NCI-H187 (cell line): ENCODE measurements at places on chromosomes 6 and 20.
A peak's percentile ranks its signal among the peaks of the same experiment; 100 is the strongest.

- no peak for DNase-seq
Measured at GRCh38 chr20:14374196-14374595, 36.8 kb upstream of the FLRT3 start.

DNA sequence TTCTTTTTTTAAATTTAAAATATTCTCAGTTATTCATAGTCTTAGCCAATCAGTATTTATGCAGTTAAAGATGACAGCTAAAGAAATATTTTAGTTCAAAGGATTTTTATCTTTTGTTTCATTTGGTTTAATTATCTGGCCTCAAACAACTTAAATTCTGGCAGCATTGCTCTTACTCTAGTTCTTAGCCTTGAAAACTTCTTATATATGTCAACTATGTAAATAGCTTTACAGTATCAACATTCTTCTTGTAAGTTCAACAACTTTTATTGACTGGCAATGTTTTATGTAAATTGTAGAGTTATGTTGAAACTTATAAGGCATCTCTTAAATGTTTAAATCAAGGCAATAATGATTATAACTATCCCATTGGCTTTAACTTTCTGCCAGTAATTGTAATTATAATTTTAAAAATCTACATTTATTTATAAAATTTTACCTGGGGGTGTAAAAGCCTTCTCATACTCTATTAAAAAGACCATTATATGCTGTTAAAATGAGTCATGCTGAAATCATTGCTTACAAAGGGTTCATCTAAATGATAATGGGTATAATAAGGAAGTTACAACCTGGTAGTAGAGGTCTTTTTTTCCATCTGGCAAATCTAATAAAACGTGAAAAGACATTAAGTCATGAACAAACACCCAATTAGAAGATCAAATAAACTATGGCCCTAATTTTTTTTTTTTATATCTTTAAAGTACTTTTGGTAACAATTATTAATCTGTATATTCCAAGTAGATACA, 45.8 kb upstream of the FAM184A start:
- no peak for DNase-seq

DNA sequence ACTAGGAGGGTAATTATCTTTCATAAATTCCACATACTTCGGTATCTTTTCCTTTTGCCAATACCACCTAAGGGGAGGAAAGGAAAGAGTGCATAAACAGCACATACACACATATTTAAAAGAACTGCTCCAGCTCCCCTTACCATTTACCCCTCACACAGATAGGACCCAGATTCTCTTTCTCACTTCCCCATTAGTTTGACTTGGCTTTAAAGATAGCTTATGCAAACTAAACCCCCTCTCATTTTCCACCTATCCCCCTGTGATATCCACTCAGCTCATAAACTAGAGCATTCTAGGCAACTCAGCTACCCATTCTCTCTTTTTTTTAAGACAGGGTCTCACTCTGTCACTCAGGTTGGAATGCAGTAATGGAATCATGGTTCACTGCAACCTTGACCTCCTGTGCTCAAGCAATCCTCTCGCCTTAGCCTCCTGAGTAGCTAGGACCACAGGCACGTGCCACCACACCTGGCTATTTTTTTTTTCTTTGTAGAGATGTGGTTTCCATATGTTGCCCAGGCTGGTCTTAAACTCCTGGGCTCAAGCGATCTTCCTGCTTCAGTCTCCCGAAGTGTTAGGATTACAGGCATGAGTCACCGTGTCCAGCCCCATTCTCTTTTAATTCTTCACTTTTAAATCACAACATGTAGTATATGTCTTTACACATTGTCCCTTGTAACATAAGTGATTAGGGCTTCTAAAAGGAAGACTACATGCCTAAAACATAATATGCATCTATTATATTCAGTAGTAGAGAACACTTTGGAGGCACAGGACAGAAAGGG, 4.0 kb downstream of the FUCA2 start:
- no peak for DNase-seq

DNA sequence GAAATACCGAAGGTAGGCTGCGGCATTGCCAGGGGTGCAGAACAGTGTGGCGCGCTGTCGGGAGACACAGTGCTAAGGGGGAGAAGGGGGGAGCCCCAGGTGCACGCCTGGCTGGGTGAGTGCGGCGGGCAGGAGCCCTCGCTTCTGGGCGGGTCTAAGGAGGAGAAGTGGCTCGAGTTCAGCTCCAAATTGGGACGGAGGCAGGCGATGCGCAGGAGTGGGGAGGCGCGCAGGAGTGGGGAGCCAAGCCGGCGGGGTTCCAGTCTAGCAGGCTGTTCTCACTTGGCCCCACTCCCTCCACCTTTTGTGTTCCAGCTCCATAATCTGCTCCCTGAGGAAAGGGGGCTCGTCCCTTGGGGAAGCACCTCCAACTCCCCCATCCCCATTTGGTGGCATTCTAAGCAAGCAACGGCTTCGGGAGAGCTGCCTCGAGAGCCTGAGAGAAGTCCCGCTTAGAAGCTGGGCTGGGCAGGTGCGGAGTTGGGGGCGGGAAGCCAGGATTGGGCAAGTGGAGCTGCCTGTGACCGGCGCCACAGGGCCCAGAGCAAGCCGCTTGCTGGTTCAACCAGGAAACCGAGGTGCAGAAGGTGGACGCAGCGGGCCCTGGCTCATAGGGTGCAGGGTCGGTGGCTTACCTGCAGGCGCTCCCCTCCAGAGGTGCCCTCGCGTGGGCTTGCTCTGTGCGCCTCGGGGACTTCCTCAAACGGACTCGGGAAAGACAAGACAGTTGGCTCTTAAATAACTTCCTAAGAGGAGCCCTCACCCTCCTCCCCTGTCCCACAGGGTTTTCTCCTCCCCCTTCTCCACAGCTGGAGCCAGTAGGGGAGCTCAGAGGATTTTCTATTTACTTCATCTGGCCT, at the start of gene F13A1:
TSS of gene F13A1 (minus strand) at position 711 of the 860 bp plus-strand sequence. CDS start 1,998 bp downstream, outside the sequence.
- DNase-seq = no peak

- DNase-seq = no peak
Measured at GRCh38 chr6:169188051-169188470, 65.6 kb downstream of the THBS2 start.

DNA sequence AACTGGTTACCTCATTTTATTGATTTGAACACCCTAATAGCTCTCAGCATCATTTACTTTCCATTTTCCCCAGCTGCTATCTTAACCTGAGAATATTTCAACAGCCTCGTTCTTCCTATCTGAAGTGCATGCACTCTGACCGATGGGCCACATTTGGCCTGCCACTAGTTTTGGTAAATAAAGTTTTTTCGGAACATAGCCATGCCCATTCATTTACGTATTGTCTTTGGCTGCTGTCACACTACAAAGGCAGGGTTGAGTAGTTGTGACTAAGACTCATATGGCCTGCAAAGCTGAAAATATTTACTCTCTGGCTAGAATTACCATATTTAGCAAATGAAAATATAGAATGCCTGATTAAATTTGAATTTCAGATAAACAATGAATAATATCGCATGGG, 10.8 kb downstream of the ADGRF4 start:
- DNase-seq = no peak

DNA sequence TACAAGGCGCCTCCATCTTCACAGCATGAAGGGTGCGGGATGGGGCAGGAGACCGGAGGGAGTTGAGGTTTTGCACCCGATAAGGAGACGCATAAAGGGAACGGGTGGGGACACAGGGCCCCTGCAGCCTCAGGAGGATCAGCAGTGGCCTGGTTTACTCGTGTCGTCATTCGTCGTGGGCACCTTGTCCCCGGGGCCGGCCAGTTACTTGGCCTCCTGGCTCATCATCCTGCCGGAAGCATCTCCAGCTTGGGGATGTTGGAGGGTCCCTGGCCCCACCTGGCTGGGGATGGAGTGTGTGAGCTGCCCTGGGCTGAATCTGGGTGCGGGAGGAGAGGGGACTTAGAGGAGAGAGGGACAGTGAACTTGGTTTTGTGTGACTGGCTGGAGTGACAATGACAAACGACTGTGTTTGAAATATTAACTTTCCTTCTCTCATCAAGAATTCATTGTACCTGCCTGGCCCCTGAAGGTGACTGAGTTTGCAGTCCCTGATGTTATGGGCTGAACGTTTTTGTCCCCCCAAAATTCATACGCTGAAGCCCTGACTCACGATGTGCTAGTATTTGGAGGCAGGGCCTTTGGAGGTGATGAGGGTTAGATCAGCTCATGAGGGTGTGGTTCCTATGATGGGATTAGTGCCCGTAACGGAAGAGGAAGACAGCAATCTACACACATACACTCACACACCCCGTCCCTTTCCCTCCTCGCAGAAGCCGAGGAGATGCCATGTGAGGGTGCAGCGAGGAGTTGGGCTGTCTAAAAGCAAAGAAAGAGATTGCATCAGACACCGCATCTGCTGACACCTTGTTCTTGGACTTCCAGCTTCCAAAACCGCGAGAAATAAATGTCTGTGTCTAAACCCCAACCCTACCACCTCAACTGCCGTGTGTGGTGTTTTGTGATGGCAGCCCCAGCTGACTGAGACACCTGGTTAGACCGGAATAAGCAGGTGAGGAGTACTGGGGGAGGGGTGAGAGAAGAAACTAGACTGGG, 65.0 kb upstream of the MAP3K4 start:
- DNase-seq = no peak

DNA sequence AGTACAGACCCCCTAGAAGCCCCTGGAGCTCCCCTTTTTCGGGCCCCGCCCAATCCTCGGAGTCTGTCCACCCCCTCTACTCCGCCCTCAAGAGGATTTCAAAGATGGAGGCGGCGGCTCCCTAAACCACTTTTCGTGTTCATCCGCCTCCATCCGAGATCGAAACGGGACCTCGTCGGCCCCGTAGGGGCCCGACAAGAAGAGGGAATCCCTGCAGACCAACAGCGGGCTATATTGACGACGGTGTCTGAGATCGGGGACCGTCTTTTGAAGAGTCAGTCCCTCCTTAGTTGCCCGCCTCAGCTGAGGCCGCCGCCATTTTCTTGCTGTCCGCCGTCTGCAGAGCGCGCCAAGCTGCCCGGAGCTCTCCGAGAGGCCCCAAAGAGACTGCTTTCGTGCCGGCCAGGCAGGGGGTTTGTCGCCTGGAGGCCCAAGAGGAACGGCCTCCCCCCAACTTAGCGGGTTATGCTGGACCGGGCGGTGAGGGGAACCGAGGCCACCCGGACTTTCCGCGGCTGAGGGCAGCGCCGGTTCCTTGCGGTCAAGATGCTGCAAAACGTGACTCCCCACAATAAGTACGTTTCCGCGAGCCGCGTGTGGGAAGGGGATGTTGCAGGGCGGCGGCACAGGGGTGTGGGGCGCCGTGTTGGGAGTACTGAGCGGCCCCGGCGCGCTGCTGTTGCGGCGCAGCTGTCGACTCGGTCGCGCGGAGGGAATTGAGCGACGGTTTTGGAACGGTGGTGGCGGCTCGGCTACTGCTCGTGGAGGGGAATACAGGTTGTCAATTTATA, 4.2 kb downstream of the BRD2 start:
- DNase-seq = peak; percentile 6

DNA sequence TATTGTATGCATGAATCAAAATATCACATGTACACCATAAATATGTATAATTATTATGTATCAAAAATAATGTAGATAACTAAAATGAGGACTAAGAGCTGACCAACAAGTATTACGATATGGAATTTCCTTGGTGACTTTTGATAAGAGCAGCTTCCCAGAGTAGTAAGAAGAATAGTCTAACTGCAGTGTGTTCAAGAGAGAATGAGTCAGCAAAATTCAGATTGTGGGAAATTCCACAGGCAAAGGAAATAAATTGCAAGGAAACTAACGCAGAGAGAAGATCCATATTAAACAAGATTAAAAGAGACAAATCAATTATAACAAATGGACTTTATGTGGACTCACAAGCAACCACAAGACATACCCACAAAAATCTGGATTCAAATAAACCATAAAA, 26.4 kb downstream of the FRK start:
- no peak for DNase-seq

GRCh38 chr6:47126647-47127391, 84.7 kb upstream of the ADGRF1 start:
- no peak for DNase-seq

- DNase-seq = no peak
Measured at GRCh38 chr20:52124821-52125220, 66.8 kb downstream of the ZFP64 start.

DNA sequence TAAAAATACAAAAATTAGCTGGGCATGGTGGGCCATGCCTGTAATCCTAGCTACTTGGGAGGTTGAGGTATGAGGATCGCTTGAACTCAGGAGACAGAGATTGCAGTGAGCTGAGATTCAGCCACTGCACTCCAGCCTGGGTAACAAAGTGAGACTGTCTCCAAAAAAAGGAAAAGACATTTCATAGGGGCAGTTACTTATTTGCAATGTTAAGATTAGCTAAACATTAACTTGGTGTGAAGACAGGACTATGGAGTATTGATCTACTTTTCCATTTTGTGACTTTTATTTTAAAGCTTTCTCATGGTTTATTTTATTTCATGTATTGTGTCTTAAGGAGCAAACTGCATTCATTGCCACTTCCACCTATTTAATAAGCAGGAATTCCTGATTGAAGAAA, 153.0 kb downstream of the UTRN start:
- no peak for DNase-seq
